ENCODE measurements at places on chromosomes 16 and 17.

DNA sequence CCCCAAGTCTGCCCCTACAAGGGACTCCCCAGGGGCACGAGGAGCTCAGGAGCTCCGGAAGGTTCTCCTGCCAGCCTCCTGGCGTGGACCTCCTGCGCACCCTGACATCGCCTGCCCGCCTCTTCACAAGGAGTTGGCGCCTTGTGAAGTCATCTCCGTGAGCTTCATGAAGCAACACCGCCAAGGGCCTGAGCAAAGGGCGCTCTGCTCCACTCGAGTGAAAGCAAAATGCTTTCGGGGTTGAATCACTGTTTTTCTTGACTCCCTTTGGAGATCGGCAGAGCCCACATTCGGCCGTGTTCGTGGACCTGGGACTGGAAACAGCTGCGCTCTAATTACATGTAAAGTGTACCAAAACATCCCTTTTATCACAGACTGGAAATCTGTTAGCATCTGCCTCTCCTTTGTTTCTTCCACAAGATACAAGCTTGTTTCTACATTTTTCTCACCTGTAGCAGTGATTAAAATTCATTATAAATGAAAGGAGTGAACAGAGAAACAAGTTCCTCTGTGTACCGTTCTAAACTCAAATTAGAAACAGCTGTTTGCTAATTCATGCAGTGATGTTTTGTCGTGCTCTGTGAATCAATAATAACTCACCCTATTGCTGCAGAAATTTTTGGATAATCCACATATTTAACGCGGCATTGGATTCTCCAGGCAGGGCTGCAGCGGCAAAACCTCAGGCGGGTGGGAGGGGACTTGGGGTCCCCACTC is 203.3 kb downstream of the ZNF423 start:
- no peak for DNase-seq

- DNase-seq: no peak
Observed at GRCh38 chr16:31356566-31357323, 1.8 kb downstream of the ITGAX start.

GRCh38 chr17:55926276-55926990 is 175.6 kb downstream of the PCTP start:
- DNase-seq: no peak

DNA sequence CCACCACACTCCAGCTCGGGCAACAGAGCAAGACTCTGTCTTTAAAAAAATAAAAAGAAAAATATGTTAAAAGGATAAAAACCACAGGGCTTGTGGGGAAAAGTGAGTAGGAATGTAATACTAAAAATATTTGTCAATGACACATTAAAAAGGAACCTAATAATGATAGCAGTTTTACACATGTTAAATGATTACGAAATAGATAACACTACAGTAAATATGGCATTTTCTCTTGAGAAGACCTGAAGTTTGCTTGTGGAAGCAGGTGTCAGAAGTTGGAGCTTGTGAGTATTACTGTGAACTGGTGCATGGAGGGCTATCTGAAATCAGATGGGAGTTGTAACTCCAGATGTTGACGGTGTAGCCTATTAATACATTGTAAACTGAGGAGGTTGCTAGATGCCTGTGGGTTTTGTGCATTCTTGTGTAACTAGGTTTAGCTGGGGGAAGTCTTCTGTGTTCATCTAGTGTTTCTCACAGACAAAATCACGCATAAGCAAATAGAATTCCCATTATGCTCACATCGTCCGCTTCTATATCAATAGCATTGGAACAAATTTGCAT is 44.2 kb upstream of the CLEC18A start:
- DNase-seq: no peak

- no peak for DNase-seq
Observed at GRCh38 chr17:34370997-34371395, 8.0 kb upstream of the CCL1 start.

- DNase-seq: no peak
Observed at GRCh38 chr17:32541640-32542039, 54.8 kb downstream of the CDK5R1 start.

GRCh38 chr16:83651871-83652270 is 155.9 kb upstream of the HSBP1 start:
- no peak for DNase-seq
